Vagina (tissue), 2 donors: ENCODE measurements at places on chromosomes 1 and 21.

DNA sequence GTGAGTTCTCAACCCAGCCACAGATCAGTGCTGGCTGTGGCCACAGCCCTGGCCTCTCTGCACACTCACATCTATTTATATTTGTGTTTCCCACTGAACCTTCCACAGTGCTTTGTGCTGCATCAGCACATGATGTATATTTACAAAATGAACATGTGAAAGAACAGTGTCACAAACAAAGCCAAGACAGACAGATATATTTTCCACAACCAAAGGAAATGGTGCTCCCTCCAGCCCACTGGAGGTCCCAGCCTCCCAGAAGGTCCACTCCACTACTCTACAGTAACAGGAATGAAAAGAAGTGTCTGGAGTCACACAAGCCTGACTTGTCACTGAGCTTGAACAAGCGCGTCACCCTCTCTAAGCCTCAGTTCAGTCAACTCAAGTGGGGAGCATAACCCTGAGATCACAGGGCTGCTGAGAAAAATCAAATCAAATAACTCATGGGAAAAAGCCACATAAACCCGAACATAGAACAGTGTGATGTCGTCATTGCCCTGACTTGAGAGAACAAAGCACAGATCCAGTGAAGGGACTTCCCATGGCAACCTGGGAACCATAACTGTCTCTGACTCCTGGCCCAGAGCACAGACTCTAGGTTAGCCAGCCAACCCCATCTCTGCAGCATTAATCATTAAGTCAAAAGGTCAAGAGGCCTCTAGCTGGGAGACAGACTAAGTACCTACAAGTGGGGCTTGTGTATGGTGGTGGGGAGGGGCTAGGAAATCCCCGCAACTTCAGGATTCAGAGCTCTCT is 121.2 kb downstream of the TRABD2B start:
- no peak for DNase-seq

DNA sequence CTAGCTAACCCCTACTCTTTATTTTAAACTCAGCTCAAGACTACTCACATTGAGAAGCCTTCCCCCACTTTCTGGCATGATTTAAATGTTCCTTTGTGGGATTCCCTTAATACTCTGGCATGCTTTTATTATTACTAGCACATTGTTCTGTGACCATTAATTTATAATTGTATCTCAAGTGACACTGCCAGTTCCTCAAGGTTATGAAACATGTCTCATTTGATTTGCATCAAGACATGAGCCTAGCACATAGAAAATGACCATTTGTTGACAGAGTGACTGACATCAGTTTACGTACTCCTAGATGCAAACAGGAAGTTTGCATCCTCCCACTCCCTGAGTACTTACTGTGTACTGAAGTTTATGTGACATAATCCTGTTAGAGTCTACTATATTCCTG is 15.2 kb downstream of the RGS4 start:
- DNase-seq: no peak

DNA sequence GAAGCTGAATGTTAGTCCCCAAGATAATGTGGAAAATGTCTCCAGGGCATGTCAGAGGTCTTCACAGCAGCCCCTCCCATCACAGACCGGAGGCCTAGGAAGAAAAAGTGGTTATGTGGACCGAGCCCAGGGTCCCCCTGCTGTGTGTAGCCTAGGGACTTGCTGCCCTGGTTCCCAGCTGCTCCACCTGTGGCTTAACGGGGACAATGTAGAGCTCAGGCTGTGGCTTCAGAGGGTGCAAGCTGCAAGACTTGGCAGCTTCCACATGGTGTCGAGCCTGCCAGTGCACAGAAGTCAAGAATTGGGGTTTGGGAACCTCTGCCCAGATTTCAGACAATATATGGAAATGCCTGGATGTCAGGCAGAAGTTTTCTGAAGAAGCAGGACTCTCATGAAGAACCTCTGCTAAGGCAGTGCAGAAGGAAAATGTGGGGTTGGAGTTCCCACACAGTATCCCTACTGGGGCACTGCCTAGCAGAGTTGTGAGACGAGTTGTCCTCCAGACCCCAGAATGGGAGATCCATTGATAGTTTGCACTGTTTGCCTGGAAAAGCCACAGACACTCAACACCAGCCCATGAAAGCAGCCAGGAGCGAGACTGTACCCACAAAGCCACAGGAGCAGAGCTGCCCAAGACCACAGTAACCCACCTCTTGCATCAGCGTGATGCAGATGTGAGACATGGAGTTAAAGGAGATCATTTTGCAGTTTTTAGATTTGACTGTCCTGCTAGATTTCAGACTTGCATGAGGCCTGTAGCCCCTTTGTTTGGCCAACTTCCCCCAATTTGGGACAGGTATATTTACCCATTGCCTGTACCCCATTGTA is 204.9 kb downstream of the MRPL39 start:
- no peak for DNase-seq

DNA sequence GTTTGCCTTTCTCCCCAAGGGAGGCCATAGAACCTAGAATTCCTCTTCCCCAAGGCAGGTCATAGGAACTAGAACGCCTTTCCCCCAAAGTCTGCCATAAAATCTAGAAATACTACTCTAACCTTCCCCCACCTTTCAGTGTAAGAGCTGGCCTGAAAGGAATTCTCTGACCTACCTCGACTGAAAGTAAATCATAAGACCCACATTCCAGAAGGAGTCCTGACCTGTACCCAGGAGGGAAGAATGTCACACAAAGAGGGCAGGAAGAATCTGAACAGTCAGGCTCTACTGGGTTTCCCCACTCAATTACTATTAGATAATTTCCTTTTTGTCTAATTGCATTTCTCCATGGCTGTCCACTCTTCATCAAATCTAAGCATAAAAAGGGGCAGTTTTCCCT is 5.7 kb upstream of the ATG4C start:
- DNase-seq: no peak

GRCh38 chr1:36867575-36867974 is 166.7 kb downstream of the GRIK3 start:
- no peak for DNase-seq

DNA sequence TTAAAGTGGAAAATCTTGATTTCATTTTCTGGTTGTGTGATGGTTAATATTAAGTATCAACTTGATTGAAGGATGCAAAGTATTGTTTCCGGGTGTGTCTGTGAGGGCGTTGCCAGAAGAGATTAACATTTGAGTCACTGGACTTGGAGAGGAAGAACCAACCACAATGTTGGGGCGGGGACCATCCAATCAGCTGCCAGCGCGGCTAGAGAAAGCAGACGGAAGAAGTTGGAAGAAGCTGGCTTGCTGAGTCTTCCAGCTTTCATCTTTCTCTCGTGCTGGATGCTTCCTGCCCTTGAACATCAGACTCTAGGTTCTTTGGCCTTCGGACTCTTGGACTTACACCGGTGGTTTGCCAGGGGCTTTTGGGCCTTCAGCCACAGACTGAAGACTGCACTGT is 832.6 kb upstream of the TMPRSS15 start:
- DNase-seq: no peak

DNA sequence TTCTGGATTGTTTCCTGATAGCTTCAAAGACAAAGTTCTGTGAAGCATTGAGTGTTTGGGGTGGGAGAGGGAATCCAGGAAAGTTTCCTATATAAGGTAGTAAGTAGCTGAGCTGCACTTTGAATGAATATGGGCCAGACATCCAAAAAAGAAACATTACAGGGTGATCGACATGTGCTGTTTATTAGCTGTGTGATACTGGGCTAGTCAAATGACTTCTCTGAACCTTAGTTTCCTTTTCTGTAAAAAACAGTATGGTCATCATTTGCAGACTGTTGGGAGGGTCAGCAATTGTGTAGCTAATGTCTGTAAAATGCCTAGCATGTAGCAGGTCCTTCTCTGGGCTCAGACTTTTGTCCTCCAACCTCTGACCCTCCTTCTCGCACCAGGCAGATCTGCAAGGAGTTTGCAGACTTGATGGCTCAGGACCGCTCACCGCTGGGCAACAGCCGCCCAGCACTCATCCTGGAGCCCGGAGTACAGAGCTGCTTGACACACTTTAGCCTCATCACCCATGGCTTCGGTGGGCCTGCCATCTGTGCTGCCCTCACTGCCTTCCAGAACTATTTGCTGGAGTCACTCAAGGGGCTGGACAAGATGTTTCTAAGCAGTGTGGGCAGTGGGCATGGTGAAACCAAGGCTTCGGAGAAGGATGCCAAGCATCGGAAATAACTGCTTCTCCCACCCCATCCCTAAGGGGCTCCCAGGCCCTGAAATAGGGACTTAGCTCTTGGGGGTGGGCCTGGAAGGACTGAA is 21.1 kb downstream of the TFAP2E start:
- no peak for DNase-seq

DNA sequence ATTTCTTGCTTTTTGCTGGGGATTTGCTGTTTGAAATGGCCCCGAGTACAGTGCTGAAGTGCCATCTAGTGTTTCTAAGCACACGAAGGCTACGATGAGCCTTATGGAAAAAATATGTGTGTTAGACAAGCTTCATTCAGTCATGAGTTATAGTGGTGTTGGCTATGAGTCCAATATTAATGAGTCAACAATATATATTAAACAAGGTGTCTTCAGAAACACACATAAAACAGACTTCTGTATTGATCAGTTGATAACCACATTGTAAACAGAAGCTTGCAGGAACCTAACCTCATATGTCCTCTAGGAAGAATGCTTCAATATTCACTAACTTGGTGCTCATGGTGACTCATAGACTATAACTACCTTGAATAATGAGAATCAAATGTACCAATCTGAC is 1.7 kb upstream of the GJB5 start:
- no peak for DNase-seq

DNA sequence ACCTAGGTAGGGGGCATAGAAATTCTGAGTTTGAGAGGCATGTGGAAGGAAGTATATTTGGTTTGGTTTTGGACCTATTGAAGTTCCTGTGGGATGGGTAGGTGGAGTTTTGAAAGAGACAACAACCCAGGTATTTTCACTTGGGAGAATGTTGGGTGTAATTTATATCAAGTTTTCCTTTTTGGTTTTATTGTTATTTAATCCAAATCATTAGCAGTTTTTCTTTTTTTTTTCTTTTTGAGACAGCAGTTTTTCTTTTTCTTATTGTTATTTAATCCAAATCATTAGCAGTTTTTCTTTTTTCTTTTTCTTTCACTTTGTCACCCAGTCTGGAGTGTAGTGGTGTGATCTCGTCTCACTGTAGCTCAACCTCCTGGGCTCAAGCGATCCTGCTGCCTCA is 30.1 kb downstream of the RNF11 start:
- no peak for DNase-seq

DNA sequence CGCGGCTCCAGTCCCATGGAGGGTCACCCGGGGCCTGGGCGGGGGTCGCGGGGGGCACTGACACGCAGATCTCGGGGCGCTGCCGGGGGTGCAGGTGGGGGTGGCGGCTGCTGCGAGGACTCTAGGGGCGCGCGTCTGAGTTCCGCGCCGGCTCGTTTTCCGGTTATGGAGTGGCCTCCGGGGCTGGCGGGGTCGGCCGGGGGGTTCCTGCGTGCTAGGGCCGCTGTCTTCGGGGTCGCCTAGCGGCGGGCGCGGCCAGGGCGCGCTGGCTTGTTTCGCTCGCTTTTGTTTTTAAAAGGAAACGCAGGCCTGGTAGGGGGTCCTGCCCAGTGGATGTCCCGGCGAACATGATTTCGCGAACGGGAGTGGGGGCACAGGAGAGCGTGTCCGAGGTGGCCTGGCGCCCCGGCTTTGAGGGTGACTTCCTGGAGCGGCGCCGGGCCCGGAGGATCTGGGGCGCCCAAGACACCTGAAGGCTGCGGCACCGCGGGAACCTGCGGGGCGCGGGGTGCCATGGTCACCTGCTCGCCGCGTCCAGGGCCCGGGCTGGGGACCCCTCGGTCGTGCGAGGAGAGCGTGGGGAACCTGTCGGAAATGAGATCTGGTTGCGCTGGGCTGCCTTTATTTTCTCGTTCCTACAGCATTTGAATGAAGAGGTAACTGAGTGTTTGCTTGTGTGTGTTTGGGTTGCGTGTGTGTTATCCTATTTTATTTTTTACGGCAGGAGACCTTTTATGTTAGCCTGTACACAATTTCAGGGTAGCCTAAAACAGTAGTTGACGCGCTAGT is 618 bp downstream of the ETS2 start:
- DNase-seq: no peak

- DNase-seq: no peak
These were observed 52.6 kb downstream of the AHDC1 start for GRCh38 chr1:27551170-27551952.

GRCh38 chr1:103489935-103490334 is 35.6 kb upstream of the RNPC3 start:
- no peak for DNase-seq

DNA sequence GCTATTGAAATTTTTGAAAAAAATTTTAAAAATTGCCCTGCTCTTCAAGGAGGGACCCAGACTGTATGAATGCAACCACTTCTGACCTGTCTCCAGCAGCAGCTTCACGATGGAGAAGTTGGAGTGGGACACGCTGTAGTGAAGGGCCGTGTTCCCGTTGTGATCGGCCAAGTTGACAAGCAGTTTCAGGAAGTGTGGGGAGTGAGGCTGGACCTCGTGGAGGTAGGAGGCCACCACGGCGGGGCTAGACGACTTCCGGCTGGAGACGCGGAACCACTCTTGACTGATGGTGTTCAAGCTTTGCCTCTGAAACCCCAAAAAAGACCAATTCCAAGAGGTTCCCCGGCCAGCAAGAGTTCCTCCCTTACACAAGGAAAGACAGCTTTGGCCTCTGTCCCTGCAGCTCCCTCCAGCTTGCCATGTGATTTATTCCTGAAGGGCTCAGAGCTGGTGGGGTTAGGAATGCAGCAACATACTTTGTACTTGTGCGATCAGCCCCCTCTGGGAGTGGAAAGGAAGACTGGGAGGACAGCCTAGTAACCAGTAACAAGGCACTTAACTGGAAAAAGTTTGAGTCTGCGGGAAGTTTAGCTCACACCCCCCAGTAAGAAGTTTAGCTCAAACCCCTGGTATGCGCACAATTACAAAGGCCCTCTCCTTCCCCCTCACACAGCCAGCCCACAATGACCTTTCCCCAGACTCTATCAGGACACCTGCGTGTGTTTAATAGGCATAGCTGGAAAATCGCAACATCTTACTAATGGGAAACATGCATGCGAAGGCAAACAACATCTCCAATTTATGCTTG is 56.0 kb downstream of the KANK4 start:
- no peak for DNase-seq

- no peak for DNase-seq
These were observed 20.7 kb upstream of the RCC2 start for GRCh38 chr1:17460219-17460618.

GRCh38 chr21:33101300-33101911 is 31.5 kb downstream of the OLIG1 start:
- DNase-seq: no peak

DNA sequence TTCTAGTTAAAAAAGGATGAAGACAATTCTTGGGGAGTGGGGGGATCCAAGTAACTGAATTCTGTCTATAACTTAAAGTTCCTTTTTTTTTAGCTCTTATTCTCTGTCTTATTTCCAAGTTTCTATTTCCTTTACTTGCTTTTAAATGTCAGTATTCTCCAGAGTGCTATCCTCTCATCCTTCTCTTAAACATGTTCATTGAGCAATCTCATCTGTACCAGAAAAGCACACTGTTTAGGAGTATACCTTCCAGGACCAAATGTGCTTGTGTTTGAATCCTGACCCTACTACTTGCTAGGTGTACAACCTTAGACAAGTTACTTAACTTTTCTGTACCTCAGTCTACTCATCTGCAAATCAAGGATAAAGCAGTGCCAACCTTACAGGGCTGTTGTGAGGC is 50.1 kb downstream of the AKT3 start:
- DNase-seq: no peak
